ENCODE measurements at places on chromosomes 1 and 21.

GRCh38 chr1:48793863-48794262 lies 17.2 kb upstream of the BEND5 start:
- DNase-seq, result no peak

DNA sequence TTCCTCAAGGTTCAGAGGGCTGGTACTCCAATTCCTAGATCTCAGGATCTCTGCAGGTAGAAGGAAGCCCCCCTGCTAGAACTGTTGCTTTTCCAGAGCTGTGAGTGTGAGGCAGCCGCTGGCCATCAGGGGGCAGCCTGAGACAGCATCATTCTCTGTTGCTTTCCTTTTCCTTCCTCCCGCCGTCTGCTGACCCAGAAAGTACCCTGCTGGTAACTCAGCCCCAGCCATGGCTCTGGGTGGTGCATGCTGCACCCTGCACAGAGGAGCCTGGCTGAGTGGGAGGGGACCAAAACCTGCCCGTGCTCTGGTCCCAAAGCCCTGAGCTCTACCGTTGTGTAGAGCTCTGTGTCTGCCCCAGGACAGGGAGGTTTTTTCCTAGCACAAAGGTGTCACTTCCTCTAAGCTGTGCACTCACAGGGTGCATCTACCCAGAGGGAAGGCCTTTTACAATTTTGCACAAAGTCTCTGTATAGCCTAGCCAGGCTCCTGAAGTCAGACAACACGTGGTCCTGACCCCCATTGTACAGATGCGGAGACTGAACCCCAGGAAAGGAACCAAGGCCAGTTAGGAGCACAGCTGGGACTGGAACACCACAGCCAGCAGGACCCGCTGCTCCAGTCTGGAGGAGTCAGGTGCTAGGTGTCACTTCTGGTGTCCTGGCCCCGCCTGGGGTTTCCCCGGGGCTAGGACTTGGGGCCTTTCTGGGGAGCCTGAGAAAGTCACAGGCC lies 5.6 kb upstream of the FAM131C start:
- peak; percentile 76 for DNase-seq

DNA sequence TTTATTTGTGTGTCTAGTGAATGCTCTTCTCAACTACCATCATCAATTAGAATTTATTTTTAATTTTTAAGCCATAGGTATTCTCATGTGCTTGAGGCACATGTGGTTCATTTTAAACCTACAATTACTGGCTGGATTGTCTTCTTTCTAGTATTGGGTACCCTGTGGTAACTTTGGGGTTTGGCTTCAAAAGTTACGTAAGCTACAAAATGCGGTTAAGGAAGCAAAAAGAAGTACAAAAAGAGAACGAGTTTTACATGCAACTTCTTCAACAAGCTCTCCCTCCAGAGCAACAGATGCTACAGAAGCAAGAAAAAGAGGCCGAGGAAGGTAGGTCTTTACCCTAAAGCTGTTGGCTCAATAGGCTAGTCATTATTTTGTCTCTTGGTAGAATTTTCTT lies 25.8 kb downstream of the MACO1 start:
- DNase-seq, result no peak

DNA sequence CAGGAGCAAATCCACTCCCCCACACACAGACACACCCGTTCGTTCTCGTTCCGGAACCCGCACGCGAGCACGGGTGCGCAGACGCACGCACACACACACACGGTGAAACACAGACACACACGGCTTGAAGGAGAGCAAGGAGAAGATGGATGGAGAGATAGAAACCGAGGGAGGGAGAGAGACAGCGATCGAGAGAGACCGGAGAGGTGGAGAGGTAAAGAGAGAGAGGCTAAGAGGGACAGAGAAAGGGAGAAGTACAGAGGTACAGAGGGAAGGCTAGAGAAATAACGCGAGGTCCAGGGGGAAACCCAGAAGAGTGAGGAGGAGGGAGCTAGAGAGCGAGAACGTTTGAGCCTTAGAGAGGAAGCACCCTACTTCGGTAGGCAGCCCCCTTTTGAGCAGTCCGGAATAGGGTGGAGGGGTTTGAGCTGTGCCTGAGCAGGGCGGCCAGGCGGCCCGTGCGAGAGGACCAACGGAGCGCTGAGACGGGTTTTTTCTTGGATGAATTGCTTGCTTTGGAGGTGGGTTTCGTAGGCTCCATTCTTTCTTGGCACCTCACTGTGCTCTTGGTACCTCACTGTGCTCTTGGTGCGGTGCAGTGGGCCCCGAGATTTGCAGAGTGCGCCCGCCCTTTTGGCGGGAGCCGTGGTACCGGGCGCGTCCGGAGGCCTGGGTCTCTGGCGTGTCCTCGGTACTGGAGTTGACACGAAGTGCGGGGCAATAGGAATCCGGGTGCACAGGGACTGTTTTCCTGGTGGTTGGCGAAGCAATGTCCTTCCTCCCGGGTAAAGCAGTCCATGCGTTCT lies 88.4 kb upstream of the RHOU start:
- DNase-seq, result peak; percentile 54

- DNase-seq, result peak; percentile 43
These were observed 34.7 kb upstream of the SCCPDH start for GRCh38 chr1:246689409-246690008.

DNA sequence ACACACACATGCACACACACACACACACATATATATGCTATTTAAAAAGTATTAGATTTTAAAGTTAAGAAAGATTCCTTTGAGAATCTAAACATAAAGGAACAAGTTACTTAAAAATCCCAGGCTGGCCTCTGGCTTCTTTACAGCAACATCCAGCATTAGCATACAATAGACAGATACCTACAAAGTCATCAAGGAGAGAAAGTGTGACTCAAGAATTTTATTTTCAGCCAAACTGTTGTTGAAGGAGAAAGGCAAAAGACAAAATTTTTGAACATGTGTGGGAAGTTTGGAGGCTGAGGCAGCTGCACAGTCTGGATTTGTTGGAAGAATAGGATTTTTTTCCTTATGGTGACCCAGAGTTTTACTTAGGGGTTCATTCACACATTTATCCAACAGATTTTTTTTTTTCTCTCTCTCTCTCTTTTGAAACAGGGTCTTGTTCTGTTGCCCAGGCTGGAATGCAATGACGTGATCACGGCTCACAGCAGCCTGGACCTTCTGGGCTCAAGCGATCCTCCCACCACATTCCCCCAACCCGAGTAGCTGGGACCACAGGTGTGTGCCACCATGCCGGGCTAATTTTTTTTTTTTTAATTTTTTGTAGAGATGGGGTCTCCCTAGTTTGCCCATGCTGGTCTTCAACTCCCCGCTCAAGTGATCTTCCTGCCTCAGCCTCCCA lies 24.0 kb upstream of the SPOCD1 start:
- DNase-seq, result no peak

DNA sequence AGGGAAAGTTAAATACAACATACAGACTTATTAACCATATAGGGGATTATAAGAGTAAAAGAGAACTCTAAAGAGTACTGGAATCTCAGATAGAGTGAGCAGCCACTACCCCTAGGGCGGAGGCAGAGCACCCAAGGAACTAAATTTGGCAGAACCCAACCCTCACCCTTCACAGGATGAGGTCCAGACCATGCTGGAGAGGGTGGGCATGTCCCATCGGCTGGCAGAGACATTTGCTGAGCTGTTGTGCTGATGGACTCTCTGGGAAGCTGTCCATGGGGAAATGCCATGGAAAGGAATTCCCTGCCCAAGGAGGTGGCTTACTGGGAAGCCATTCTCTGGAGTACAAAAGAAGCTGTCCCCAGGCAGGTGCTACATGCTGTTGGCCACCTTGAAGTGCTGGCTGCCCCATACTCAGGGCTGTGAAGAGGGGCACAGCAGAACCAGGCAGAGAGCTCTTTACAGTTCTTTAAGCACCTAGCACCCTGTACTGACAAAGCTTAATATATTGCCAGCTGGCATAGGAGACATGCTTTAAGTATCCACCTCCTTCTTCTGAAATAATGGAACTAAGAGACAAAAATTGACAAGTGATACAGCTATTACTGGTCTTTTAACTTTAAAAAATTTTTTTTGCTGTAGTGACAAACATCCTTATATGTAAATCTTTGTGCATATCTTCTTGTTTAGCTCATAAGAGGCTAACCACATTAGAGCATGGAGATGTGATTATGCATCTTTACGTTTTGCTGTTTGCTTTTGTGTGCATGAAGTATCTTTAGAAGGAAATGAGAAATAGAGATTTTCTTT lies 29.6 kb downstream of the TSNAX start:
- DNase-seq, result no peak

- no peak for DNase-seq
These were observed 34.9 kb upstream of the ZNF362 start for GRCh38 chr1:33221385-33221758.

DNA sequence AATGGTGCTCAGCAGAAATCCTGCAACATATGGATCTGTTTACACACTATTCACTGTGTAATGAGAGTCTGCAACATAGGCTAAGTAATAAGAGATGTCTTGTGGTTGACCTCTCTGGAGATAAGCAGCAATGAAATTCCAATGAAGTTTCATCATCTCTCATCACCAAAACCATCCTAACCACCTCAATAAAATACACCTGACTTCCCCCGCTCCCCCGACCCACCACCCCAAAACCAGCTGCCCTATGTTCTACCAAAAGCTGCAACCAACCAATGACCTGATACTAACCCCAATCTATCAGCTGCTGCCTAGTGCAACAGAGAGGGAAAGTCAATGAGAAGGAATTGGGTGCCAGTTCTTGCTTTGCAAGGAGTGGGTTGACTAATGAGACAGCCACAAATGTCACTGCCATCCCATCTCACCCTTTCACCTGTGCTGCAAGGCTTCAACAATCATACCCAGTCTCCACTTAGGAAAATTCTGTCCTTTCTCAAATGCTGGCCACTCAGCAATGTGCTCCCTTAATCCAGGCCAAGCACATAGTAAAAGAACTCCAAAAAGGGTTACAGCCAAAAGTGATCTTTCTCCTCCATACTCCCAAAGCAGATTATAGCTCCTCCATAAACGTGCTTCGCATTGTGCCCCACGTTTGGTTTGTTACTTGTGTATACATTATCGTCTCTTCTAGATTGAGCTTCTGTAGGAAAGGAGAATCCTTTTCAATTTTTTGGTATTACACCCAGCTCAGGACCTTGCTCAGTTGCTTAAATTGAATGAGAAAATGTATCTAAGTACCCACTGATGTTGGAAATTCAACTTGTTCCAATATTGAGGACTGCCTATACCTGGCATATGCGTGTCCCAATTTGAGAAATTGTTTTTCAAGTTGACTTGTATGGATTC lies 29.0 kb downstream of the MRPL39 start:
- DNase-seq, result peak; percentile 76

DNA sequence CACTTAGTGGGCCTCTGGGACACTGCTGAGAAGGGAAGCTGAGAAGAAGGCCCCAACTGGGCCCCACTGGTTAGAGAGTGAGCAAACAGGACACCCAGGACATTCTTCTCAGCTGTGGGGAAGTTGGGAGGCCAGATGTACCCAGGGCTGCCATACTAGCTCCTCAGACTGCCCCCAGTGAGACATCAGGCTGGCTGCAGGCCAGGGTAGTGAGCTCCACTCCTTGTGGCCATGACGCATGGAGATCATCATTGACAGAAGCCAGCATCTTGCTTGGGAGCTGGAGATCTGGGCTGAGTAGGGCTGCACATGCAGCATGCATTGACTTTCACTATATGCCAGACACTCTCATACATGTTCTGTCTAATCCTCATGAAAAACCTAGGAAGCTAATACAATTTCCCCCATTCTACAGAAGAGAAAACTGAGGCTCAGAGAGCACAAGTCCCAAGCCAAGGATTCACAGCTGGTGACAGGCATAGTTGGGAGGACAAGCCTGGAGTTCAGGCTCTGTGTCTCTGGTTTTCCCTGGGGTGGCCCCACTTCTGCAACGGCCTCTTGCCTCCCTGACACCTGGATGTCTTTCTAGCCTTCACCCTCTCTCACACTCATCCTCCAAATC lies 24.1 kb upstream of the MYCL start:
- no peak for DNase-seq

All from activated CD4-positive, alpha-beta T cell treated with anti-CD3 and anti-CD28 coated beads, Interleukin-2, amount 50 U/mL, for 48 hours (primary cell).